Amniotic stem cell (primary cell): ENCODE measurements at places on chromosomes 13 and 19.

- DNase-seq, result no peak
Observed at GRCh38 chr13:44223770-44224444, 149.7 kb upstream of the SERP2 start.

- no peak for DNase-seq
Observed at GRCh38 chr19:21256722-21257121, 72.5 kb downstream of the ZNF708 start.

DNA sequence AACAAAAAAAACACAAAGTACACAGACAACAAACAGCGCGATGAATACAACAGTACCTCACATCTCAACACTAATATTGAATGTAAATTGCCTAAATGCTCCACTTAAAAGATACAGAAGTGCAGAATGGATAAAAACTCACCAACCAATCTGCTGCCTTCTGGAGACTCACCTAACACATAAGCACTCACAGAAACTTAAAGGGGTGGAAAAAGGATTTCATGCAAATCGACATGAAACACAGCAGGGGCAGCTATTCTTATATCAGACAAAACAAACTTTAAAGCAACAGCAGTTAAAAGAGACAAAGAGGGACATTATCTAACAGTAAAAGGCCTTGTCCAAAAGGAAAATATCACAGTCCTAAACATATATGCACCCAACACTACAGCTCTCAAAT lies 209.5 kb downstream of the ABCC4 start:
- DNase-seq, result no peak

DNA sequence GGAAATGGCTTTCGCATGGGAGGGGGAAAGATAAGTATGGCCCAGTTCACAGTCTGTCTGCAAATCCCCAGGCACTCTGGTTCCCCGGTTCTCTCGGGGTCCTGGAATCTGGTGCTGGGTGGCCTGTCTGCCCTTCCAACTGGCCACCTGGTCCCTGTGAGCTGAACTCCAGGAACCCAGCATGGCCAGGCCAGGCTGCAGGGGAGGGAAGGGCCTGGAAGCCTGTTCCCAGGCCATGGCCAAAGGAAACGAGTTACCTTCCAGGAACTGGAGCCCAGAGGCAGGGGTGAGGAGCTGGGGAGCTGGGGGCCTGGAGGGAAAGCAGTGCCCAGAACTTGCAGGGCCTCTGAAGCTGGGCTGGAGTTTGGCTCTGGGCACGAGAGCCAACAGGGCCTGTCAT lies 19.1 kb upstream of the PNMA8C start:
- no peak for DNase-seq

- no peak for DNase-seq
Observed at GRCh38 chr13:34589581-34589980, 352.5 kb upstream of the NBEA start.

DNA sequence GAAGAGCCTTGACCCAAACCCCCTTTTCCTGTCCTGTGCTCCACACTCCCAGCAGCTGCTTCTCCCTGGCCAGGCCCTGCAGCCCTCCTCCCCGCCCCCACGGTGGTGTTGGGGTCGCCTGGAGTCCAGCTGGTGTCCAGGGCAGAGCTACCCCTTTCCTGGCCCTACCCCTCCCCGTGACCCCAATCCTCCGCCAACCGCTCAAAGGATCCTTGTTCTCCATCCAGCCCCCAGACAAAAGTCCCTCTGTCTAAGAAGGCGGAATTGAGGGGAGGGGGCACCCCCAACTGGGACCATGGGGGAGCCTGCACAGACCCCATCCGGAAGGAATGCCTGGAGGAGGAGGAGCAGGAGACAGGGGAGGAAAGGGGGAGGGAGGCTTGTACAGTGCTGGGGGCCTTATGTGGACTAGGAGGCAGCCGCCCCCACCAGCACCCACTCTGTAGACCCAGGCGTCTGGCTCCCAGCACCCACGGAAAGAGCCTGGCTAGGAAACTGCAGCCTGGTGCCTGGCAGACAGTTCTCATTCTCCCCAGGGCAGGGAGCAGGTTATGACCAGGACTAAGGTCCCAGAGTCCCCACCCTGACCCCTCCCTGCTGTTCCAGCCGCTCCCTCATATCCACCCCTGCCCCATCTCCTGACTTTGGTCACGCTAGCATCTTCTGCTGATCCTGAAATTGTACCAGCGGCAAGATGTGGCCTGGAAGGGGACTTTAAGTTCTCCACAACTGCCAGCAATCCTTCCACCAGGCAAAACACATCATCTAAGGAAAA lies at the start of gene FXYD3:
FXYD3 (plus strand) TSS at position 647 of the 775 bp plus-strand sequence. CDS start 3,554 bp downstream, outside the sequence.
- no peak for DNase-seq

DNA sequence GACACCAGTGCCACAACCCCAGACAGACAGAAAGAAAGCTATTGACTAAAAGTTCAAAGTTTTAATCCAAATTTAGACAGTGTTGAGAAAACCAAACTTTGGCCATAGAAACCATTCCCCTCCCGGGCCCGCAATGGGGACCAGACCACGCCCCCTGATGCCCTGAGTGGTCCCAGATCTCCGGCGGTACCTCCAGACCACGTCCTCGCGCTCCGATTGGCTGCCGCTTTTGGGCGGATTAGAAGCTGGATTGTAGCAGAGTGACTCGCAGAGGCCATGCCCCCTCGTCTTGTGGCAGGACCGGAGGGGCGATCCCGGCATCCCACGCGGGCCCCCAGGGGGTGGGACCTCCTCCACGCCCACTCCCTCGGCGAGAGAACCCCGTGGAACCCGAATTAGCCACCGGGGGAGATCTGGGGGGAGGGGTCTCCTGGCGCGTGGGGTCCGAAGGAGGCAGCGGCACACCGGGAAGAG lies 797 bp upstream of the HSD17B14 start:
- peak; percentile 80 for DNase-seq

- DNase-seq, result no peak
Observed at GRCh38 chr19:33704271-33704670, 82.5 kb downstream of the CHST8 start.

DNA sequence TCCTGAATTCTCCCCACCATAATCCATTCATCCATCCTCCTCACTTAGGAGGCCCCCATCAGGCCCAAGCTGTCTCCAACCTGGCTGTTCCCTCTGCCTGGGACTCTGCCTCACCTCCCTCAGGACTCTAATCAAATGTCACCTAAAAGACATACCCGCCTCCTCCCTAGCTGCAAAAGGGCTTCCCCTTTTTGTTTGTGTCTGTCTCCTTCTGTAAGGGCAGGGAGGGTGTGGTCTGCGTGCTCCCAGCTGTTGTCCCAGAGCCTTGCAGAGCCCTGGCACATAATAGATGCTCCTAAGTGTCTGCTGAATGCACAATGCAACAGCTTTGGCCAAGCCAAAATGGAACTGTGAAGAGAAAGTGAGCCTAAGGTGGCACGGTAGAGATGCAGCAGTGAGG lies 4.4 kb downstream of the TRIR start:
- no peak for DNase-seq
